ENCODE measurements at places on chromosomes 16 and 17.

DNA sequence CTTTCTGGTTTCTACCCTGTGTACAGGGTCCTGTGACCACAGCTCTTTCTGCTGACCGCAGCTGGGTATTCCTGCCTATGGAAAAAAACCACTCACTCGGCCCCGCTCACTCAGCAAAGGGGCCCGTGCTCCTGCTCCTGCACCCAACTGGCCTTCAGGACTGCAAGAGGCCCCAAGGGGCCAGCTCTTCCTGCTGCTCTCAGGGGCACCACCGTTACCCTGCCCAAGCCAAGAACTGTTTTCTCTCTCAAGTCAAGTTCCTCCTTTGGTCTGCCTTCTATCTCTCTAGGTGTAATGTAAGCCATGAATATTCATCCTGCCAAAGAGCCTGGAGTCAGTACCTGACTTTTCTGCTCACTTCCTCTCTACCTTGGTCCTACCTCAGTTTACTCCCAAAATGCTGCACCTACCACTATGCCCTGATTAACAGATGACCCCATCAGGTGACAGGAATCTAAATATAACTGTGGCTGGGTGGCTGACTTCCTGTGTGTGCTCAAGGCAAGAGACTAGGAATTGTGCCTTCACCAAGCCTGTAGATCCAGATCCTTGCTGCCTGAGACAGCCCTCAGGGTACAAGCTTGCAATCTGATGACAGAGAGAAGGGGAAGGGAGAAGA, 20.4 kb upstream of the SCIMP start:
- no peak for DNase-seq

DNA sequence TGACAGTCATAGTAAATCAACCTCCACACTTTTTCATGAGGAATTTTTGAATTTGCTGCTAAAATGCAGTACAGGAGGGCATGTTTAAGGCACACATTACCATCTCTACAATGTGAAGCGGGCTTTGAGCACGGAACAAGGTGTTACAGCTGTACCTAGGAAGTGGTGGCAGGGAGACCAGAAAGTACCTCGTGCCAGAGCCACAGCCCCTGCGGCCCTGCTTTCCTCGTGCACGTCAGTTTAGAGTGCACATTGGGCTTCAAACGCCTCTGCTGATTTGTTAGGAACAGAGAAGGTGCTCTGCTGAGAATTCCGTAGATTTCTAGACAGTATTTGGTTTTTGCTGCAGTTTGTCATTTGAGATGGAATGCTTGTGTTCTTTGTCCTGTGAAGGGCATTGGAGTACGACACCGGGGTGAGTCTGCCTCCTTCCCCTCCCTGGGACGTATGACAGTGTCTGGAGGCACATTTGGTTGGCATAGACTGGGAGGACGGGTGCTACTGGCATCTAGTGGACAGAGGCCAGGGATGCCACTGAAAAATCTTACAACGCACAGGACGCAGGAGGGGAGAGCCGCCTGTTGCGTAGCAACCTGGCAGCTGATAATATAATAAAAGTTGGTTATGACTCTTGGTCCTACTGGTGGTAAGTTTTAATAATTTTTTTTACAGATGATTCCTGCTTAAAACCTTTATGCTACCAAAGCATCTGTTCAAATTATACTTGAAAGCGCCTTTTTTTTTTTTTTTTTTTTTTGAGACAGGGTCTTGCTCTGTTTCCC, 9.1 kb downstream of the FOXK2 start:
- DNase-seq: peak; percentile 37

- DNase-seq: peak; percentile 10
Observed at GRCh38 chr16:31529108-31529936, 1.6 kb downstream of the AHSP start.

DNA sequence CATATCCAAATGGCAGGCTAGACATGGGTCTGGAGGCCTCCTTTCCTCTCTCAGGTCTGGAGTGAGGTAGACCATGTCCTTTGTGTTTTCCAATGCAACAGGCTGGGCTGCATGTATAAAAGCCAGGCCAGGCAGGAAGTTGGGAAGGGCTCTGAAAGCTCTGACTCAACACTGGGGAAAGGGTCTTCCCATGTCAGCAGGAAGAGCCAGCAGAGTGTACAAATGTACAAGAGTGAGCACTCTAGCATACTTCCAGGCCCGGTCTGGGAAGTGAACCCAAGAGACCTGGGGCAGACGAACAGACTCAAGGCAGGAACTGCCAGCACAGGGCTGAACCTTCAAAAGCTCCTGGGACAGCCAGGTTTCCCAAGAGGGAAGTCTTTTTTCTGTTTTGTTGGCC, 7.0 kb downstream of the ATPAF2 start:
- no peak for DNase-seq

DNA sequence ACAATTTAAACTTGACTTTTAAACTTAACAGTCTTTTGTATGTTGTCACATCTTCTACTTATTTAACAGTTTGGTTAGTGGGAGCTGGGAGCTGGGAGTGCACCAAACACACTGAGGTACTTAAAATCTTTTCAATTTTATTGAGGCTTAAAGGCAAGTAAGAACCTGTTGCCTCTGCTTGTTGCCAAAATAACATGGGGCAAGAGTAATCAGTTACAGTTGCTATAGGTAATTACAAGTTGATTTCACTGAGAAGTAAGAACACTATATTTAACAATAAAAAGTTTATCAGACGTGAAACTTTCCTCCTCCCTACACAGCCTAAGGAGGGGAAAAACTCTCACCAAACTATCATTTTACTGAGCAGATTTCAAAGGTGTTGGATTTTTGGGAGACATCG, 135.2 kb downstream of the FTO start:
- DNase-seq: no peak

GRCh38 chr16:2005646-2006045, 4.0 kb downstream of the ZNF598 start:
- peak; percentile 80 for DNase-seq

- no peak for DNase-seq
Observed at GRCh38 chr17:56926704-56927103, 12.9 kb upstream of the TRIM25 start.

All from A673 (cell line).